ENCODE measurements at places on chromosomes 3 and 15.

DNA sequence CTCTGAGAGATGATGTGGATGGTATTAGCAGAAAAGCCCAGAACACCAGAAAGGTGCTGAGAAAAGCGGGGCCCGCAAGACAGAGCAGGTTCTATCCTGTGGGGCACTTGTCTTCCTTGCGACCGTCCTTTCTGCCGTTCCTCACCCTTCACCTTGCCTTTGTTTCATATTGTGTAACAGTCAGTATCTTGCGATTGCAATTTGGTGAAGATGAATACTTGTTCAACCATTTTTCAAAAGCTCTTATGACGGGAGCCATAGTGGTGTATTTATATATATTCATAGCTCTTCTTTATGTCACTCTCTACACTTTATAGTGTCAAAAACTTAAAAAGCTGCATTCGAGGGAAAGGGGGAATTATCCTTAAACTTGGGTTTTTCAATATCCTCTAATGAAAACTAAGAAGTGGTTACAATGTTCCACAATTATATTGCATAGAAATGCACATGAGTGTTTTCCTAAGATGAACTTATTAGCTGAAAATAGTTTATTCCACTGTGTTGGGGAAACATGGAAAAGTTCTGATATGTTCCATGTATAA lies 797 bp downstream of the MAP3K13 start:
- DNase-seq = no peak

DNA sequence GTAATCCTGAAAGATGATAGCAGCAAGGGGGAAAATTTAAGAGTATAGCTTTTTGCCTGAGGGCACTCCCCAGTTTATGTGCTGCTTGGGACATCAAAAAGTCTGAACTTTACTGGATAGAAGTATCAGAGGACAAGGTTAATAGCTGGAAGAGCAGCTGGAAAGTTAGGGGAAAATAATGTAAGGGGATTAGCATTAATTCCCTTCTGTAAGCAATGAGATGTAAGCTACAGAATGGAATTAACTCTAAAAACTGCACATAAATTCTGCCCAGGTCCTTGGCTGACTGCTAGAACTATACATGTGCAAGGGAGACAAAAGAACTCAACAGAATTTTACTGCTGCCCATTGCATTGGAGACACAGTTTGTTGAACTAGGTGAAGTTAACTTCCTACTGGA lies 55.6 kb downstream of the ATP11B start:
- no peak for DNase-seq

DNA sequence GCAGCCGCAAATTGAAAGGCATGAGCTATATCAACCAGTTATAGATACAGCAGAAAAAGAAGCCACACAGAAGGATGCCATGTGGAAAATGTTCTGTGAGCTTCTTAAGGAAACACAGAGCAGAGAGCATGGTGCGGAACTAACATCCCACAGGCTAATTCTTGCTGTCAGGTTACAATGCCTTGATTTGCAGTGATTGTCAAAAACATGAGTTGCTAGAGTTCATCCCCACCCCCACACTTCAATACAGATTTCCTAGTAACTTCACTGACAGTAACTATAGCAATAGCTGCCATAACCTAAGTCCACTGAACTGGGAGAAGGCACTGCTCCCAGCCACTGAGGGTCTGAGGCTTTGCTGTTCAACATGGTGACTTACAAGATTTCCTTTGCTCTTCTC lies 821.6 kb downstream of the SQOR start:
- DNase-seq = no peak

DNA sequence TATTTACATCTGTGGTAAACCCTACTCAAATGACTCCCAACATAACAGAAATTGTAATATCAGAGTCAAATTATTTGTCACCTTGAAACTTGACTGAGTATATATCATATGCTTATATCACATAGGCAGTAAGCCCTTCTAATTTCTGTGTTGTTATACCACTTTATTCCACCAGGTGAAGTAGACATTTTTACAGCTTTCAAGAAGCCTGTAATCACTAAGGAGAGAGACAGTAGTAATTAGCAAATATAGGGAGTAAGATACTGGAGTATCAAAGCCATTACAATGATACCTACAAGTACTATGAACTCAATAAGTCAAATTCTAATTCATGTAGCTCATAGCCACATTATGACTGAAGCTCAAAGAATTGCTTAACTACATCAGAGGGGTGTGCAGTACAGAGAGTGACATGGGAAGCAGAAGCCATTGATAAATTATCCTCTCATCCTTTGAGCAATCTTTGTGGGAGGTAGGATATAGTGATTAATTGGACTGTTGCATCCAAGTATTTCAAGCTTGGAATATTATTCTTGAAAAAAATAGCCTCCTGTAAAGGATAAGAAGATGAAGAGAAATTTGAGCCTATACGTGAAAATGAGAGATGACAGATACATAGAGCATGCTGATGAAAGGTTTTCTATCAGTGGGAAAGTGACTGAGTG lies 1005.9 kb downstream of the ZPLD1 start:
- no peak for DNase-seq
